Central memory CD8-positive, alpha-beta T cell (primary cell): ENCODE measurements at places on chromosomes 4 and X.

GRCh38 chr4:780716-781492 lies 45.0 kb downstream of the CPLX1 start:
- H3K27ac ChIP-seq: peak overlapping the region; percentile 94
- no peak for DNase-seq
- H3K4me3 ChIP-seq: peak overlapping the region; percentile 83
- H3K4me1 ChIP-seq: peaks cover 47% of the 10 kb centered on the region
- peaks cover 17% of the 10 kb centered on the region for H3K27me3 ChIP-seq
- H3K36me3 ChIP-seq: peaks cover 45% of the 10 kb centered on the region

DNA sequence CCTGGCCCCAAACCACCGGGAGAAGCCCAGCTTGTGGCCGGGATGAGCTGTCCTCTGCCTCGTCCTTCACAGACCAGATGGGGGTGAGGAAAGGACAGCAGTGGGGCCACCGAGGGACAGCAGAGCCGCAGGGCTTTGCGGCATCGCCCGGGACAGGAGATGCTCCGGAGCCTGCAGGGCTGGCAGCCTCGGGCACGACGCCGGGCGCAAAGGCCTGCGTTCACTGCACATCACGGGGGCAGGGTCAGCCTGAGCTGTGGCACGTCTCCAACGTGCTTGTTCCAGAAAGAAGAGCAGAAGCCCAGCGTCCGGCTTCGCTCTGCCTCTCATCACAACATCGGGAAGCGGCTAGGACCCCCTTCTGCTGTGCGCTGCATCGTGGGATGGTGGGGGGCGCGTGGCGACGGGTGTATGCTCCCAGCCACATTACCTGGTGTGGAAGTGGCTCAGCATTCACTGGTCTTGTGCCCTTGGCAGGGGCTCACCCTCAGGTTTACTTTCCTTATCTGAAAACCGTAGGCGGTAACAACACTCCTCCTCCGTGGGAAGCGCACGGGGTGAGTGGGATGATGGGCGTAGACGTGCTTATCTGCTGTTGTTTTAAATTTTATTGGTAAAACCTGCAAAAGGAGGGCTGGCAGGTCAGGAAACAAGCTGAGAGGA lies 7.4 kb downstream of the TADA2B start:
- H3K4me1 ChIP-seq: peaks cover 46% of the 10 kb centered on the region
- no peak overlapping the region for H3K27ac ChIP-seq
- no peak overlapping the region for H3K4me3 ChIP-seq
- H3K36me3 ChIP-seq: peaks cover 19% of the 10 kb centered on the region
- H3K27me3 ChIP-seq: no peaks in the 10 kb centered on the region

- H3K27ac ChIP-seq: peak overlapping the region; percentile 92
- DNase-seq: no peak
- H3K4me3 ChIP-seq: peak overlapping the region; percentile 88
- H3K27me3 ChIP-seq: no peaks in the 10 kb centered on the region
- peaks cover 20% of the 10 kb centered on the region for H3K4me1 ChIP-seq
Observed at GRCh38 chrX:18886005-18886343, 97.9 kb downstream of the PHKA2 start.

- H3K27me3 ChIP-seq: no peaks in the 10 kb centered on the region
- H3K36me3 ChIP-seq: no peaks in the 10 kb centered on the region
- H3K4me3 ChIP-seq: no peak overlapping the region
- DNase-seq: no peak
- no peaks in the 10 kb centered on the region for H3K4me1 ChIP-seq
- no peak overlapping the region for H3K27ac ChIP-seq
Observed at GRCh38 chr4:189124149-189124758, 816.4 kb upstream of the FRG1 start.

DNA sequence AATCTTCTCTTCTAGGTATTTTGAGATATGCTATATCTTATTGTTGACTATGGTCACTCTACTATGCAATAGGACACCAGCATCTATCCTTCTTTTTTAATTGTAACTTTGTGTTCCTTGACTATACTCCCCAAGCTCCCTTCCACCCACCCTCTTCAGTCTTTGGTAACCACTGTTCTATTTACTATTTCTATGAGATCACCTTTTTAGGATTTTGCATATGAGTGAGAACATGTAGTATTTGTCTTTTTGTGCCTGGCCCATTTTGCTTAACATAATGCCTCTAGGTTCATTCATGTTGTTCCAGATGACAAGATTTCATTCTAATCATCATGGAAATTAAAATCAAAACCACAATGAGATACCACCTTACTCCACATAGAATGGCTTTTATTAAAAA lies 63.3 kb upstream of the BANK1 start:
- no peaks in the 10 kb centered on the region for H3K36me3 ChIP-seq
- H3K27ac ChIP-seq: no peak overlapping the region
- no peak overlapping the region for H3K4me3 ChIP-seq
- H3K27me3 ChIP-seq: peaks cover 6% of the 10 kb centered on the region

GRCh38 chr4:184475096-184475461 lies 729 bp upstream of the IRF2 start:
- DNase-seq: no peak
- H3K27me3 ChIP-seq: no peaks in the 10 kb centered on the region
- peak overlapping the region; percentile 98 for H3K27ac ChIP-seq
- peaks cover 30% of the 10 kb centered on the region for H3K36me3 ChIP-seq
